NCI-H2171 (cell line): ENCODE measurements at places on chromosomes 5 and 9.
A peak's percentile ranks its signal among the peaks of the same experiment; 100 is the strongest.

GRCh38 chr5:335740-336038, 14.2 kb downstream of the AHRR start:
- no peak for DNase-seq

DNA sequence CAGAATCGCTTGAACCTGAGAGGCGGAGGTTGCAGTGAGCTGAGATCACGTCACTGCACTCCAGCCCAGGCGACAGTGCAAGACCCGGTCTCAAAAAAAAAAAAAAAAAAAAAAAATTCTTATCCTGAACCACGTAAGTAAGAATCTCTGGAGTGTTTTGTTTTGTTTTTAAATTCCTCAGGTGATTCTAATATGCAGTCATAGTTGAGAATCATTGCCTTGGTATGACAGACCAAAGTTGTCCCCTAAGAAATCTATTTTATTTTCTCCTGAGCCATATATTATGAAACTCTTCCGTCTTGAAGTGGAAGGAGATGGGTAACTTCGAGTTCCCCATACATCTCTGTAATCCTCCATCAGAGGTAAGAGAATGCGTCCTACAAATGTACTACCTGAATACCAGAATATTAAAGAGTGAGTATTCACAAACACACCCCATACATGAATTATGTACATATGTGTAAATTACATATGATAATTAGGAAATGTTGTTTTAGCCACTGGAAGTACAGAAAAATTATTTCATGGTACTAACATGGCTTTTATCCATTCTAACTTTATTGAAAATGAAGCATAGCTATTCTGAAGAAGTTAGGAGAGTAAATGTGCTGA, 26.7 kb upstream of the SVEP1 start:
- no peak for DNase-seq

- peak; percentile 95 for DNase-seq
These were observed 44.5 kb upstream of the ANGPTL2 start for GRCh38 chr9:127166651-127167524.

DNA sequence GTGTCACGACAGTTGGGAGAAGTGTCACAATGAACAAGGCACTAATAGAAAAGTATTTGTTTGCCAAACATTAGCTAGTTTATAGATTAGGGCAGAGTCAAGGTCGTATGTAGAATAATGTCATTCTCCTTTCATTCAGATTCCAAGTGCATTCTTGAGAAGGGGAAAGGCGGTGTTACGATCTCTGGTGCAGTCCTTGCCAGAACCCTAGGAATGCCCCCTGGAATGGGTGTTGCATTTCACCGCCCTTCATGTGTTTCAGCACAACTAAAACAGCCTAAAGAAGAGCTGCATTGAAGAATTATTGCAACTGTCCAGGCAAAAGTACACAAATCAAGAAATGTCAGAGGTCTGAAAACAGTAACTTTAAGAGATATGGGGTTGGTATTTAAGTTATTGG, 721.0 kb upstream of the WWC1 start:
- DNase-seq, result no peak

DNA sequence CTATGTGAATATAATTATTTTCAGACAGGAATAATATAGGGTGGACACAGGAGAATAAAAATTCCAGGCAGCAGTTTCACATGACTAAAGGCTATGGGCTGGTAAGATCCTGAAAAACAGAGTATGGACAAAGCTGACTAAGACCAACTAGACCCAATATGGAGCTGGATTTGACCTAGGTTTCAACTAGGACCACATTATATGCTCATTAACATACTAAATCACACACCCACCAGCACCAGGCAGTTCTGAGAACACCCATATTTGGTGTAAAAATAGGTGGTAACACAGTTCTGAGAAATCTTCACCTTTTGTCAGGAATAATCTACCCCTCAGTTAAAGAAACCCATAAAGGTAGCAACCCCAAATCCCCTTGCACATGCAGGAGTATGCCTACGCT, 64.7 kb downstream of the MAPKAP1 start:
- DNase-seq, result no peak

DNA sequence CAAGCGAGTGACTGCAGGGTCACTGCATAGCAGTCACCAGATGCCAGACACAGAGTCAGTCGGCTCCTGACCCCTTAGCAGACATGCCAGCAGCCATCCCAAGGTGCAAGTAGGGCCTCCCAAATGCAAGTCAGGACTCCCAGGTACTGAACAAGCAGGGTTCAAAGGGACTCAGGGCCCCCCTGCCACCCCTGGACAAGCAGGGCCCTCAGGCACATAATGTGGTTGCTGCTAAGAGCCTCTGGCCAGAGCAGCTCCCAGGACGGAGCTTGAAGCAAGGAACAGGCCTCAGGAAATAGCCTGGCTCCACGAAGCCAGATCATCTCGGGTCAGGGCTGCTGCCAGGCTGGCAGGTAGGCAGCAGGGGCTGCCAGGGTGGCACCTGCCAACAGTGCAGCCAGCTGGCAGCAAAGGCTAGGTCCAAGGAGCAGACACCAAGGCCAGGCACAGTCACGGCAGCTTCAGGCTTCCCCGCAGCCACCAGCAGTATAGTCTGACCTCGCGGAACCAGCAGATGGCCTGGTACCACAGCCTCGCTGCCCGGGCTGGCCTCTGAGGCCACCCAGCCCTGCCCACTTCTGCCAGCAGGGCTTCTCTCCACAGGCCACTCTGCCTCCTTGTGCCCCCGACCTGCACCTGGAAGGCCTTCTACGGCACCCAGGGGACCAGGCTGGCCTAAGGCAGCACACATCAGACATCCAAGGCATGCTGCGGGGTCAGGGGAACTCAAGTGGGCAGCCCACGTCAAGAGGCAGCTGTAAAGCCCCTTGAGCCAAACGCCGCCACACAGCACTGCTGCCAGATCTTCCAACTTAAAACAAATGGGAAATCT, 7.4 kb downstream of the EEIG1 start:
- no peak for DNase-seq

DNA sequence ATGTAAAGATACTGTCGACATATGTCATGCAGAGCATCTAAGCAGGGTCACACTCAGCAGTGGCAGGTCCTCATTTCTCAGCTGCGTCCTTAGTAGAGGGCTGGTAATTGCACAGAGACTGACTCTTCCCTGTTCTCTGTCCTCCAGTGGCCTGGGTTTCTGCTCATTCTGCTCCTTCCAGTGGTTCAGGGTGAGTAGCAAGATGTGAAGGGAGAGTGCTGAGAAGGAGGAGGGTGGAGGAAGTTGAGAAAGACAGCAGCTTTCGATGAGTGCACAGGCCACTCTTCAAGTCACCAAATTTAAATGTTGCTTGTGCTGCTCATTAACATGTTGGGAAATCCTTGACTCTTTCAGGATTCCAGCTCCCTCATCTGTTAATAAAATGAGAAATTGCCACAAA, 203.9 kb downstream of the FBXL7 start:
- DNase-seq, result no peak

- no peak for DNase-seq
These were observed 338.1 kb upstream of the ATP10B start for GRCh38 chr5:161190086-161190485.
